Testis (tissue), 5 donors: ENCODE measurements at places on chromosomes 16 and 17. TPM values are rescaled to one million over a fixed set of nuclear protein-coding genes. Genes with fewer than 3 reads are reported as not detected.
A peak's percentile ranks its signal among the peaks of the same experiment; 100 is the strongest.

GRCh38 chr17:3859940-3860339 is 13.9 kb upstream of the NCBP3 start:
- no peak overlapping the region for H3K4me3 ChIP-seq
- no peaks in the 10 kb centered on the region for H3K36me3 ChIP-seq
- H3K27me3 ChIP-seq = no peaks in the 10 kb centered on the region
- no peak overlapping the region for H3K27ac ChIP-seq
- H3K4me1 ChIP-seq = no peaks in the 10 kb centered on the region

DNA sequence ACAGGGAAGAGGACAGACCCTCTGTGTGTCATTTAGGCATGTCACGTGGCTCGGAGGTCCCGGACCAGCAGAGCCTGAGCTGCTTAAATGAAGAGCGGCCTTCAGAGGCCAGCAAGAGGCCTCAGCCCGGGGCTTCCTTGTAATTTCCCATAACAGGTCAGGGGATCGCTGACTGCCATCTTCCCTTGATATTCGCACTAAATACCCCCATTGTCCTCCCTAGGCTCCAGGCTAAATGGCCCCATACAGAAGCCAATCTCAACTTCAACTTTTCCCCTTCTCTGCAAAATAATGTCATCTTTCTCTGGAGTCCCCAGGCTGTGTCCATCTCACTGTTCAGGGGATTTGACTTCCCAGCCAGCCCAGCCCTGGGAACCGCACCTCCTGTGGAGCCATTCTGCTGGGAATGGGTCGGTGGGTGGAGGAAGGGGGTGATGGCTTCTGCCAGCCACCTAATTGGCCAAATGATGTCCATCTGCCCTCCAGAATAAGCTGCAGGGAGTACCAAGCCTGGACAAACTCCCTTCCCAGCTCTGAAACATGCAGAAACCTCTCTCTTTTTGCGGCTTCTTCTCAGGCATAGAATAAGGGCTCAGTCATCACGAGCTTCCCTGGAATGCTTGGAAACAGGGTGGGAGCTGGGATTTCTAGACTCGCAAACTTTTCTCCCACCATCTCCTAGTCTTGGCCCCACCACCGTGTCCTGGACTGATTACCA is 129.9 kb downstream of the SDK2 start:
- no peaks in the 10 kb centered on the region for H3K27me3 ChIP-seq
- H3K27ac ChIP-seq = no peak overlapping the region
- no peak for DNase-seq
- H3K4me3 ChIP-seq = no peak overlapping the region

Gene GAN
- 10.9 TPM for total RNA-seq

DNA sequence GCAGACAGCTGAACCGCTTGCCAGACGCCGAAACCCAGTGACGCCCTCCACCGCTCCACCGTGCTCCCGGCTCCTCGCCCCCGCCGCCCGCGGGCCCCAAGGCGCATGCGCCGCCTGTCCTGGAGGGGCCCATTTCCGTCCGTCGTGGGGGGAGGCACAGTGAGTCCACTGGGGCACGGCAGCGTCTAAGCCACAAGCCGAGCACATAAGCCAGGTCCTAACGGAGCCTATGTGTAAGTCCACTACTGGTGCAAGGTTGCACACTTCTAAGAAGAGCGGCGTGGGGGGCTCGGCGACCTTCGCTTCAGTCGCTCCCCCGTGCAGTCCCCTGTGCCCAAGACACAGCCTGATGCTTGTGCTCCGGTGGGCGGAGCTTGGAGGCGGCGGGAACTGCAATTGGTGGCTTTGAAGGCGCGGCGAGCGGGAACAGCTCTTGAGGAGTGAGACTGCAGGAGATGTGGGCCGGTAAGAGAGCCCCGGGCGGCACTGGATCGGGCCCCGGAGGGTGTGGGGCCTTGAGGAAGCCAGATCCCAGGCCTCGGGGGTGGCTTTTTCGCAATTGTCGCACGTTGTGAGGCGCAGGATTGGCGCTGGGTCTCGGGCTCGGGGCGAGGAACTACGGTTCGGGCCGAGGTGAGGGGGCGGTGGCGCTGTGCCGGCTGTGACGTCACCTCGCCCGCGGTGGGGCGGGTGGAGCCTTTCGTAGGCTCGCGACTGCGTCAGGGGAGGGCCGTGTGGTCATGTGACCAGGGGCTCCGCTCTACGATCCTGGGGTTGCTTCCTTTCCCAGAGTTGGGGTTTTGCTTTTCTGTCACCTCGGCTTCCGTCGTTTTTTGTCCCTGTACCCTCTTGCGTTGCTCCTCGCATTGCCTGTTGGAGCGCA is at the start of the genes CENPN and CMC2:
TSS of gene CENPN (plus strand) at position 402 of the 883 bp plus-strand sequence. CDS start 4,726 bp downstream, outside the sequence.
TSS of gene CMC2 (minus strand) at position 73 of the 883 bp plus-strand sequence. CDS start 9,491 bp downstream, outside the sequence.
- peak within 1 kb of the TSS; percentile 99 for H3K27ac ChIP-seq
- peak; percentile 99 for DNase-seq
- no peaks in the 10 kb centered on the region for H3K27me3 ChIP-seq
- peaks cover 15% of the 10 kb centered on the region for H3K4me1 ChIP-seq
- H3K36me3 ChIP-seq = no peaks in the 10 kb centered on the region

Gene OR3A3
- not detected for total RNA-seq

Gene DHRS7C
- not detected for total RNA-seq

- no peak overlapping the region for H3K27ac ChIP-seq
- H3K4me1 ChIP-seq = no peaks in the 10 kb centered on the region
- H3K27me3 ChIP-seq = no peaks in the 10 kb centered on the region
- no peak for DNase-seq
- H3K4me3 ChIP-seq = no peak overlapping the region
- no peaks in the 10 kb centered on the region for H3K36me3 ChIP-seq
Observed at GRCh38 chr17:8724451-8724850, 20.2 kb downstream of the CCDC42 start.

Gene ADORA2B
- total RNA-seq = 2.5 TPM

GRCh38 chr16:47180073-47180472 is 36.3 kb upstream of the NETO2 start:
- H3K27me3 ChIP-seq = no peaks in the 10 kb centered on the region
- no peak for DNase-seq
- H3K27ac ChIP-seq = no peak overlapping the region
- no peaks in the 10 kb centered on the region for H3K36me3 ChIP-seq
- no peaks in the 10 kb centered on the region for H3K4me1 ChIP-seq
- H3K4me3 ChIP-seq = no peak overlapping the region

DNA sequence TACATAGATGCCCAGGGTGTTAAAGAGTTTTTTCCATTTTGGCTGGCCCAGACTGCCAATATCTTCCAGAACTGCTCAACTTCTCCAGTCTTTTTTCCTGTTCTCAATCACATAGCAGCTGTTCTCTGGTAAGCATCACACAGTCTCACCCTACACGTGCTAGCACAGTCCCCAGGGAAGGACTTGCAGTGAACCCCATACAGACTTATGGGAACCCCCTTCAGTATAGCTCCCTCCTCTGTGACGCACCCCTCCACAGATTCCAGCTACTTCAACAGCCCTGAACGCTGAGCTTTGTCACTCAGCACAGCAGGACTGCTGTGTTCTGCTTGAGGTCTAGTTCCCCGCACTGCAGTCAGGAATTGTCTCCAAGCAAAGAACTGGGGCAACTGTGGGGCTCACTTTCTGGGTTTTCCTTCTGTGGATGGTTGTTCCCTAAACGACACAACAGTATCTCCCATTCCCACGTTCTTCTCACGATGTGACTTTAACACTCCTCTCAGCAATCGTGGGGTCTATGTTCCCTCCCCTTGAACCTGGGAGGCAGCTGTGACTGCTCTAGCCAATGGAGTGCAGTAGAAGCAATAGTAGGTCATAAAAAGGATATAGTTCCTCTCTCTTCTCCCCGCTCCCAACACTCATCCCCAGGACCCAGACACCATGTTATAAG is 3.6 kb downstream of the MMP28 start:
- no peak for DNase-seq
- no peak overlapping the region for H3K27ac ChIP-seq
- no peaks in the 10 kb centered on the region for H3K36me3 ChIP-seq
- peaks cover 27% of the 10 kb centered on the region for H3K4me1 ChIP-seq
- no peak overlapping the region for H3K4me3 ChIP-seq

Gene RUSF1
- 124 TPM for total RNA-seq

DNA sequence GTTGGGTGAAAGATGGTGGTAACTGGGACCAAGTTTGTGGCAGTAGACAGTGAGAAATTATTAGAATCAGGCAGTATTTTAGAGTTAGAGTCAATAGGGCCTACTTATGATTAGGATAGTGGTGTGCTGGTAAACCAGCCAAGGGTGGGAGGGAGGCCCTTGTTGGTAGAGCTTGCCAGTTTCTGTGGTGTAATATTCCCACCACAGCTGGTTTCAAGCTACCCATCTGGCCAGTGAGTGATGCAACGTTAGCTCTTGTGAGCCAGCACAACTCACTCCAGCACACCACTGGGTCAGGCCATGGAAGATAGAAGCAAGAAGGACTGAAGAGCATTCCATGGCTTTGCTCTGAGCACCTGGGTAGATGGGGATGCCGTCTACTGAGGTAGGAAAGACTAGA is 34.9 kb downstream of the GNAO1 start:
- DNase-seq = no peak
- no peaks in the 10 kb centered on the region for H3K27me3 ChIP-seq
- no peaks in the 10 kb centered on the region for H3K4me1 ChIP-seq

DNA sequence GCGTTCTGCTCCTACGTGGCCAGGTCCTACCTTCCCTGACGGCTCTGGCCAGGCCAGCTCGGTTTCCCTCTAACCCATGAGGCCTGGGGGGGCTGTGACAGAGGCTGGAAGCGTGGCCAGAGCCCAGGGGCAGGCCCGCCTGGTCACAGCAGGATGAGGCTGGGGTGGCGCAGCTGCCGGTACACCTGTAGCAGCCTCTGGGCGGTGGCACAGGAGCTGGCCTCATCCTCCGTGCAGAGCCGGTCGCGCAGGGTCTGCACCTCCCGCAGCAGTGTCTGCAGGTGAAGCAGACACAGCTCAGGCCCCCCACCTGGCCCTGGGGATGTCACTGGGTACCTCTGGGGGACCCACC is 11.5 kb downstream of the FAAP100 start:
- peaks cover 6% of the 10 kb centered on the region for H3K4me1 ChIP-seq
- DNase-seq = no peak
- no peak overlapping the region for H3K27ac ChIP-seq
- no peaks in the 10 kb centered on the region for H3K36me3 ChIP-seq
- no peak overlapping the region for H3K4me3 ChIP-seq
- no peaks in the 10 kb centered on the region for H3K27me3 ChIP-seq

- H3K27me3 ChIP-seq = no peaks in the 10 kb centered on the region
- DNase-seq = no peak
- H3K4me3 ChIP-seq = no peak overlapping the region
- H3K4me1 ChIP-seq = no peaks in the 10 kb centered on the region
- no peak overlapping the region for H3K27ac ChIP-seq
Observed at GRCh38 chr17:29717817-29718216, 95.1 kb upstream of the CORO6 start.

DNA sequence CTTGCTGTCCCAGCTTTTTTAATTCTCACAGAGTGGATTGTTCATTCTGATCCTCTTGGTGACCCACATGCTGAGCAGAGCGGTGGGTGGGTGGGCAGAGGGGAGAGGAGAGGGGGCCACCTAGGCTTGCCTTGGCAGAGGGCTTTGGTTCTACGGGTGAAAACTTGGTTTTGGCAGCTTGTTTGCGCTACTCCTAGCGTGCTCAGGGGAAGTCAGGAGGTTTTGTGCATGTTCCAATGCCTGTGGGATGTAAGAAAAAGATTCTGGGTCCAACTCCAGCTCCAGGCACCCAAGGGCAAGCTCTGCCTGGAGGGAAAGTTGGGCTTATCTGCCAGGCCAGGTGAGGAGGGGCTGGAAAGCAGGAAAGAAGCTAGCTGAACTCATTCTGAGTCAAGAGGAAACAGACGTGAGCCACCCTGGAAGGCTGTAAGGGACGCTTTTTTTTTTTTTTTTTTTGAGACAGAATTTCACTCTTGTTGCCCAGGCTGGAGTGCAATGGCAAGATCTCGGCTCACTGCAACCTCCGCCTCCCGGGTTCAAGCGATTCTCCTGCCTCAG is 169.1 kb downstream of the WSCD1 start:
- H3K36me3 ChIP-seq = no peaks in the 10 kb centered on the region
- no peaks in the 10 kb centered on the region for H3K4me1 ChIP-seq
- no peak overlapping the region for H3K4me3 ChIP-seq
- H3K27me3 ChIP-seq = no peaks in the 10 kb centered on the region

DNA sequence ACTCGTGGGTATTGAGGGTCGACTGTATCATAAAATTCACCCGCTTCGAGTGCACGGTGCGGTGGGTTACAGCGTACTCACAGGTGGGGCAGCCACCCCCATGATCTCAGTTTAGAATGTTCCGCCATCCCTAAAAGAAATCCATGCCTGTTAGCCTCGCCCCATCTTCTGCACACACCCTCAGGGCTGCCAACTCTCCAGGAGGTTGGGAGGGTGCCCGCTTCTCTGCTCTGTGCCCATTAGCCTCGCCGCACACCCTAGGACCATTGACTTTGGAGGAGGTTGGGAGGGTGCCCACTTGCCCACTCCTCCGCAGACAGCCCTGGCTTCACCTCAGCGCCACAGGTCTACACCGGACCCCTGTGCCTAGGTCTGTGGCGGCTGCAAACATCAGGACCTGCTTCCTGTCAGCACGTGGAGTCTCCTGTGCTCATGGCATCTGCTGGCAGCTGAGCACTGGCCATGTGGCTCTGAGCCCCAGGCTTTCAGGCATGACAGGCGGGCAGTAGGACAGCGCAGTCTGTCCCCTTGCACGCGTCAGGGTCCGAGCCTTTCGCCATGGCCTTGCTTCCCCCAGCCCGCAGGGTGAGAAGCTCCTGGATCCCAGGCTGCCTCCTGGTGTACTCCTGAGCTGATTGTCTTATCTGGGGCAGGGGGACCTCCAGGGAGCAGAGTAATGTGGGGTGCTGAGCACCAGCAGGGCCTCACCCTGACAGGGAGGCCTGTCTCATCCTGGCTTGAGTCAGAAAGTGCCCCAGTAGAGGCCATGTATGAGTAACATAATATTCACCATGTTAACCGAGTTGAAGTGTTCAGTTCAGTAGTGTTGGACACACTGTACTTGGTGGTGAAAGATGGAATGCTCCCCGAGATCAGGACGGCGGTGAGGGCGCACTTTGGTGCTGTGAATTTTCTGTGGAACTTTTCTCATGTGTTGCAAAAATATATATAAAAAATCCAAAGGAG is 21.9 kb downstream of the NME3 start:
- no peaks in the 10 kb centered on the region for H3K36me3 ChIP-seq
- no peak overlapping the region for H3K27ac ChIP-seq
- no peak overlapping the region for H3K4me3 ChIP-seq
- no peaks in the 10 kb centered on the region for H3K4me1 ChIP-seq
- DNase-seq = no peak

Gene OR2C1
- 0.39 TPM for total RNA-seq

GRCh38 chr16:1102921-1103635 is 7.0 kb upstream of the C1QTNF8 start:
- H3K27me3 ChIP-seq = no peaks in the 10 kb centered on the region
- H3K4me1 ChIP-seq = peaks cover 9% of the 10 kb centered on the region
- DNase-seq = peak; percentile 79
- no peak overlapping the region for H3K27ac ChIP-seq
- no peaks in the 10 kb centered on the region for H3K36me3 ChIP-seq

GRCh38 chr17:5714993-5715392 is 130.7 kb upstream of the NLRP1 start:
- H3K27me3 ChIP-seq = no peaks in the 10 kb centered on the region
- no peaks in the 10 kb centered on the region for H3K4me1 ChIP-seq
- no peak overlapping the region for H3K4me3 ChIP-seq
- no peak overlapping the region for H3K27ac ChIP-seq

- H3K4me1 ChIP-seq = no peaks in the 10 kb centered on the region
- DNase-seq = no peak
- no peaks in the 10 kb centered on the region for H3K27me3 ChIP-seq
- H3K36me3 ChIP-seq = no peaks in the 10 kb centered on the region
- H3K4me3 ChIP-seq = no peak overlapping the region
Observed at GRCh38 chr17:27422601-27423000, 33.6 kb upstream of the KSR1 start.

Gene STH
- not detected for total RNA-seq

Gene KRT39
- not detected for total RNA-seq

GRCh38 chr17:80830020-80830780 is 161.4 kb upstream of the CHMP6 start:
- DNase-seq = no peak
- H3K4me1 ChIP-seq = peaks cover 5% of the 10 kb centered on the region
- no peaks in the 10 kb centered on the region for H3K36me3 ChIP-seq
- no peaks in the 10 kb centered on the region for H3K27me3 ChIP-seq
- no peak overlapping the region for H3K27ac ChIP-seq
